ENCODE measurements at places on chromosomes 16 and 17.

GRCh38 chr16:46746821-46747776, 1.0 kb downstream of the MYLK3 start:
- no peak for DNase-seq

GRCh38 chr17:31089471-31089870, 5.3 kb upstream of the NF1 start:
- no peak for DNase-seq

DNA sequence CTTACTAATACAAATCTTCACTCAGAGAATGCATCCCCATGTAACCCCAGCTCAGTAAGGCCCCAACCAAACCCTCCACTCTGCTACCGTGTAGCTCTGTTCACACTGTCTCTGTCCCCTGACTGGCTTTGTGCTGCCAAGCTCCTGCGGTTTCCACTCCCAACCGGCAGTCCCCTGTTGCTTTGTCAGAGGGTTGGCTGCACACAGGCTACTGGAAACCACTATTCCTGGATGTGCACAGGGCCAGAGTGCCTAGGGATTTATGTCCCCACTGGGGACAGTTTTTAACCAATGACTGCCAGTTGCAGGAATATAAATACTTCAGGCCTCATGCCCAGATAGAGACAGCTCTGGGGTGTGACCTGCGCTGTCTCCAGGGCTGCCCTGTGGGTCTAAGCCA, 157.1 kb upstream of the C16orf82 start:
- no peak for DNase-seq

GRCh38 chr16:17836868-17837602, 366.3 kb upstream of the XYLT1 start:
- DNase-seq: no peak
